Stimulated activated CD4-positive, alpha-beta T cell treated with anti-CD3 and anti-CD28 coated beads, Interleukin-4, amount 100 ng/mL, for 1 hour (primary cell): ENCODE measurements at places on chromosomes 5 and 9.

- DNase-seq, result no peak
Observed at GRCh38 chr9:104872656-104873488, 55.1 kb downstream of the ABCA1 start.

GRCh38 chr5:54291498-54291897, 18.9 kb downstream of the ARL15 start:
- no peak for DNase-seq

DNA sequence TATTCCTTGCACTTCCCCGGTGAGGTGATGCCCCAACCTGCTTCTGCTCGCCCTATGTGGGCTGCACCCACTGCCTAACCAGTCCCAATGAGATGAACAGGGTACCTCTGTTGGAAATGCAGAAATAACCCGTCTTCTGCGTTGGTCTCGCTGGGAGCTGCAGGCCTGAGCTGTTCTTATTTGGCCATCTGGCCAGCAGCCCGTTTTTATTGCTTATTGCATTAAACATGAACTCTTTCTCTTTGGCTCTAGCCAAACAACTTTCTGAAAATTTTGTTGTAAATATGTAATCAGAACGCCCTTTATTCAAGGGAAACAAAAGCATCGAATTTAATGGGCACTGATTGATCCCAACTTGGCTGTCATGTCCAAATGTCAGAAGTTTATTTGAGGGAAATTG, 124.7 kb upstream of the FTMT start:
- no peak for DNase-seq

- DNase-seq, result no peak
Observed at GRCh38 chr5:113864437-113864836, 350.9 kb downstream of the YTHDC2 start.

DNA sequence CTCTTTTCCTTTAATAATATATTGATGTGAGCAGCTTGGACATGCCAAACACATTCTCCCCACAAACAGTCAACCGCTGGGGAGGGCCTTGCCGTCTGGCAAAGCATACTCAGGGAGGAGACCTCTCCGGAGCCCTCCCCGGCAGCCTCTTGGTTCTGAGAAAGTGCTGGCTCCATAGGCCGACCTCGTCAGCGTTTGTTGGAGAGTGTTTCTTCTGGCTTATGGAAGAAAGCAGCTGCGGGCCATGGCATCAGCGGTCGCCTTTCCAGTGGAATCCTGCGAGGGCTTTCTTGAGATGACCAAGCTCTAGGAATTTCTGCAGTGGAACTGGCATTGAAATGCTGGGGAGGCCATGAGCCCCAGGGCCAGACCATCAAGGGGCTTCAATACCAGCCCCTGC, 405.7 kb upstream of the IRX4 start:
- no peak for DNase-seq

DNA sequence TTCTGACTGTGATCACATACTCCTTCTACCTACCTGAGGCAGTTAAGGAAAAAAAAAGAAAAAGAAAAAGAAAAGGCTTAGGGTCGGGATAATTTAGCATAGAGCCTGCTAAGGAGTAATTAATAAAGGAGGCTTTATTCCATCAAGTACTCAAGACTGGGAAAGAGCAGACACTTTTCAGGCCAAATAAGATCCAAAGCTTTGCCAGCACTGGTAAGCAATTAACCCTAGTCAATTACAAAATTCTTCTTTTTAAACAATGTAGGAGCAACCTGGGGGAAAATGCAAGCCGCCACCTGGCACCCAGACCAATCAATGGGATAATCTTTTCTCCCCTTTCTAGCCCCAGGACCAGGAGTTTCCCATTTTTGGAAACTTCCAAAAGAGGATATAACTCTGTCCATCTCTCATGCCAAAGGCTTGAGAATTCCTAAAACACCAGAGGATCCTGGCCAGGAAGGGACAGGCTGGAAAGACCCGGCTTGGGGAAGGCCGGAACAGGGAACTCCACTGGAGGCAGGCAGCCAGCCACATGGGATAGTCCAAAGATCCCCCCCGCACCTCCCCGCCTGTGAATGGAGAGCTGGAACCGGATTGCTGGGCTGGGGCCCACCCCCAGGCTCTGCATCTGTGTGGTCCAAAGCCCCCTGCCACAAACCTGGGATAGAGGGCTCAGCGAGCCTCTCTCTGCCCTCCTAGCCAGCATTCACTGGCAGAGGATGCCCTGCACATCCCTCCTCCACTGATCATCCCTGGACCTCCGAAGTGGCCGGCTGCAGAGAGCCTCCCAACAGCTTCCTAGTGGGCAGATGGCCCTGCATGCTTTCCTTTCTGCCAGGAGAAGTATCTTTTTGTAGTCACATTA, 117.8 kb downstream of the ZNF354C start:
- no peak for DNase-seq

GRCh38 chr9:114583371-114584155, 4.0 kb upstream of the ATP6V1G1 start:
- DNase-seq, result no peak

DNA sequence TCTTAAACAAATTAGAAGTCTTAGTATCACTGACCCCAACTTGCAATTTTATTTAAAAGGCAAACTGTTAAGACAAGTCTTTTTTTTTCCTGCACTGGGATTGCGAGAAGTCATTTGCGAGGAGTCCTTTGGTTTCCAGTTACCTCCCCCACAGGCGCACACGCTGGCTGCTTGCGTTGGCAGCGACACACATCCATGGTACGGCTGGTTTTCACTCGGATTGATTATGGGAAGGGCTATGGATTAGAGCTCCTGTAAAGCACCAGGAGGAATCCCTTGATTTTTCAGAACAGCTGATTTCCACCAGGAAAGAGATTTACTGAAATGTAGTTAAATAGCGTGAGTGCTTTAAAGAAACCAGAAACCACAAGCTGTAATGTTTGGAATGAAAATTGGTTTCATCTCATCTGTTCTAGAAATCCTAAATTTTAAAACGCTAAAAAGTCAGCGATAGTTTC, 737 bp downstream of the SLC1A3 start:
- no peak for DNase-seq

DNA sequence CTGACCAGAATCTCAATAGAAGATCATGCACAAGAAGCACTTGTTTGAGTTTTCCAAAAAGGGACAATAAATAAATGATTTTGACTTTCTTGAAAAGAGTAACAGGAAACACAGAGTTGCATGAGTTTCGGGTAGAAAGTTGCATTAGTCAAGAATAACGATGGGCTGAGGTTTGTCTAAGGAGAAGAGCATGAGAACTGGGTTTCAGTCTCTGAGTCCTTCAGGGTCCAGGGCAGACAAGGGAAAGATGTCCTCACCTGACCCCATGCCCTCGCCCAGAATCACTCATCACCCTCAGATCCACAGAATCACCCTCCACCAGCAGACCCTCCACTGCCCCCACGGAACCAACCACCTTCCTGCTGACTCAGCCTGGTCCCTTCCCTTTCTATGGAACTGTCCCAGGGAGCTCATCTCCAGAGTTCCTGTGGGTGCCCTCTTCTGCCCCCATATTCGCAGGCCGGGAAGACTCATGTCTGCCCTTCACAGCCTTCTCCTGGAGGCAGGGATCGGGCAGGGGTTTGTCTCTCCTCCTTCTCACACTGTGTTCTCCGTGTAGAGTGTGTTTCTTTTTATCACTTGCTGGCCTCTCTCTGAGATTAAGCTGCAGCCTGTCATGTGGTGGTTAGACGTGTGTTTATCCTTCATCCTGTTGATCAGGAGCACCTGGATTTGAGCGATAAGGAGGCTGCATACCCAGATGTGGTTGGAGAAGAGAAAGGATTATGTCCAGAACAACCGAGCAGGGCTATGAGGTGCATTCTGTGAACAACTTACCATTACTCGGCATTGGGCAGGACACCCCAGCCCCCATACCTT, 442.6 kb downstream of the MAT2B start:
- no peak for DNase-seq

GRCh38 chr5:73922224-73922623, 296.2 kb downstream of the ARHGEF28 start:
- no peak for DNase-seq

GRCh38 chr9:34343605-34344004, 14.2 kb downstream of the NUDT2 start:
- no peak for DNase-seq

GRCh38 chr5:11329679-11330078, 568.6 kb upstream of the DAP start:
- DNase-seq, result no peak

DNA sequence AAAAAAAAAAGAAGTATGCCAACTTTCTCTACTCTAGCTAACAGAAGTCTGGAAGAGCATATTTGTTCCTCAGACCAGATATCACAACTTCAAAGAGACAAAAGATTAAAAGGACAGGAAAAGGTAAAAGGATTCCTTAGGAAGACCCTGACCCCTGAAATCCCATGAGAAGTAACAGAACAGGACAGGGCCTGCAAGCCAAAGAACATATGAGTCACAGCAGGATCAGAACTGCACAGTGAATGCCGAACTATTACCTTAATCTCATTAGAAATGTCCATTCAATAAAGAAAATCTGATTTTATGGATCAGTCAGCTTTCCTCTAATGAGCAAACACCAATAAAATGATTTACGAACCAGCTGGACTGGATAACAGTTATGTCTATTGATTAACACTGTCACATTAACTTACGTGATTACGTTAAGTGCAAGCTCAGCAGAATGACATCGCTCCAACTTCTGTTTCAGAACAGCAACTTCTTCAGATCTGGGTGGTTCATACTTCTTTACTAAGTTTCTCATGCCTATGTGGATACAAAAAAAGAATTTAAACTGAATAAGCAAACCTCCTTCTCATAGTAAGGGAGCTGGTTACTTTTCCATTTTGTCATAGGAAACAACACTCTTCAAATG, 13.6 kb downstream of the CCNH start:
- DNase-seq, result no peak

- no peak for DNase-seq
Observed at GRCh38 chr5:153551537-153552079, 61.1 kb downstream of the GRIA1 start.

DNA sequence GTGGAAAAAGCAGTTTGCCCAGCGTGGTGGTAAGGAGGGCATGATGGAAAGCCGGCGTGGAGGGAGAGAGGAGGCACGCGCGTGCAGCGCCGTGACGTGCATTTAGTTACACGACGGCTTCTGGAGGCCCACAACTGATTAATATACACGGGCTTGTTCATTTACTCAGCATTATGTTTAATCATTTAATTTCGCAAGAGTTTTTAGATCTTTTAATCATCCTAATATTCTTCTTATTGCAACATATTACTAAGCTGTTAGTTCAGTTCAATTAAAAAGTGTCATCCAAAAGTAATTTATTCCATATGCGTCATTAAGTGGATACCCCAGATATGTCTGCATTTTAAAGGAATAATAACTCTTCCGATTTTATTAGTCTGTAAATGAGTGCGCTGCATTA, 220.5 kb downstream of the HSPA4 start:
- DNase-seq, result no peak

- DNase-seq, result no peak
Observed at GRCh38 chr9:70036641-70037040, 7.0 kb upstream of the MAMDC2 start.

DNA sequence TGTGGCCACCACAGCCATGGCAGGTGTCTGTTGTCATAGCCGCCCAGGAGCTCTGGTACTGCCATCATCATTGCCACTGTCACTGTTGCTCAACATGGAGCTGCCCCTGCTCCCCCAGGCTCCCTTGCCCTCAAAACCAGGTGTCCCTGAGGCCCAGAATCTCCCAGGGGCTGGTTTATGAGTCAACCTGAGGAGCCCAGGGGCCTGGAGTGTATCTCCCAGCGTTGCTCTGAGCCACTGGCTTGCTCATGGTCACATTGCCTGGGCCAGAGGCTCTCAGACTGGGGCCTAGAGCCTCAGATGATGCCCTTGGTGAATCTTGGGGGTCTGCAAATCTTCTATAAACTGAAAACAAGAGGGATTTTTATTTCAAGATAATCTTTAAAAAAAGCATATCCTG, 24.7 kb upstream of the TBC1D2 start:
- no peak for DNase-seq

DNA sequence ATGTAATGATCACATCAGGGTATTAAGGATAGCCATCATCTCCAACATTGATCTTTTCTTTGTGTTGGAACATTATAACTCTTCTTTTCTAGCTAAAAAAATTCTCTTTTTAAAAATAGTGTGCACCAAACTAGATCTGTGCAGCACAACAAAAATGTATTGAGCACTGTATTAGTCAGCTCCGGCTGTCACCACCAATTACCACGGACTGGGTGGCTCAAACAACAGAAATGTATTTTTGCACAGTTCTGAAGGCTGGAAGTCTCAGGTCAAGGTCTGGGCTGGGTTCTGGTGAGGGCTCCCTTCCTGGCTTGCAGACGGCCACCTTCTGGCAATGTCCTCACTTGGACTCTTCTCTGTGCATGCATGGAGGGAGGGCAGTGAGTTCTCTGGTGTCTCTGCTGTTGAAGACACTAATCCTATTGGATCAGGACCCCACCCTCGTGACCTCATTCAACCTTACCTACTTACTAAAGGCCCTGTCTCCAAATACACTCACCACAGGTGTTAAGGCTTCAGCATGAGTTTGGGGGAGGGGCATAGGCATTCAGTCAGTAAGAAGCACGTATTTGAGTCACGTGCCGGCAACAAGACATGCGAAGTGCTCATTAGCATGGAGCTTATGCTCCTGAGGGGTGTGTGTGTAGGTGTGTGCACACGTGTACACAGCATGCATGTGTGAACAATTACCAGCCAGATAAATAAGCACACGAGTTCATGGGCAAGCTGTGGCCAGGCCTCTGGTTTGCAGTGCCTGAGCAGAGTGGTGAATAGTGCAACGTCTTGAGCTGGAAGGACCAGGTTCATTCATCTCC, 89.4 kb upstream of the SH3PXD2B start:
- DNase-seq, result no peak

- DNase-seq, result no peak
Observed at GRCh38 chr5:81336556-81336955, 35.2 kb downstream of the ZCCHC9 start.

GRCh38 chr5:72109625-72110024, 2.4 kb downstream of the MAP1B start:
- DNase-seq, result no peak

DNA sequence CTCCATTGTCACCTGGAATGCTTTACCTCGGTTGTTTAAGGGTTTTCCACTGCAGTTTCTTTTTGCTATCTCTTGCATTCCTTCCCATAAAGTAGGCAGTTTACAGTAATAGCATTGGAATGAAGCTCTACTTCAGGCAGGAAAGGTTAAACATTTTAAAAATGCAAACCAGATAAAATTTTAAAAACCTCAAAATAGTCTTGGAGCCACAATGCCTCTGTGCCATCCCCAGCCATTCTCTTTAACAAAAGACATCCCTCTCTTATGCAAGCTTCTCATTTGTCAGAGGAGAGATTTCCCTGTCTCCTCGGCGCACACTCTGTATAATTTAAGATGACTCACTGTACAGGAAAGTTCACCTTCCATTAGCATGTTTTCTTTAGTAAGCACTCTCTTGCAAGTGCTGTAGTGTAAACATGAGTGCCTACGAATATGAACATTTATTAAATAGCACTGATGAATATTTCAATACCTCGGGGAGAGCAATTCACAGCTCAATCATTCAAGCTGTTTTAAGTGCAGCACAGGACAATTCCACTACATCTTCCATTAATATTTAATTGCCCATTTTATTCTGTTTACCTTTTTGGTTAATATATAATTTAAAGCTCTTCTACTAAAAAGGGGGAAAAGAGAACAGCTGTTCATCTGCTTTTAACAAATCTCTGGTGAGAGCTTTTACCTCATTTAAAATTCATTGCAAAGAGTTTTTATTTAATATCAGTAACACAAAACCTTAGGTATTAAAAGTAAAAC, 343.6 kb downstream of the SPATA31D1 start:
- DNase-seq, result no peak
